Left forelimb (tissue), 1 donor: ENCODE measurements at places on chromosomes 16 and 17.

DNA sequence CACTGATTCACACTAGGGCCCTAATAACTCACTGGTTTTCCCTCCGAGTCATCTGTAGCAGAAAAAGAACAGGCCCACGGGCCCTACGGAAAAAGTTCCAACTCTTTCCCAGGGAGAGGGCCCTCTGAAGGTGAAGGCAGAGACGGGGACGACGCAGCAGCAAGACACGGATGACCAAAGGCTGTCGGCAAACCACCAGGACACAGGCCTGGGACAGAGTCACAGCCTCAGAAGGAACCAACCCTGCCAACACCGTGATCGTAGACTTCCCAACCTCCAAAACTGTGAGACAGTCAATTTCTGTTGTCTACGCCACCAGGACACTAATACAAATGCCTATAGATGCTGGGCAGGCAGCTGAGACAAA lies 5.2 kb upstream of the SPHK1 start:
- DNase-seq = no peak

DNA sequence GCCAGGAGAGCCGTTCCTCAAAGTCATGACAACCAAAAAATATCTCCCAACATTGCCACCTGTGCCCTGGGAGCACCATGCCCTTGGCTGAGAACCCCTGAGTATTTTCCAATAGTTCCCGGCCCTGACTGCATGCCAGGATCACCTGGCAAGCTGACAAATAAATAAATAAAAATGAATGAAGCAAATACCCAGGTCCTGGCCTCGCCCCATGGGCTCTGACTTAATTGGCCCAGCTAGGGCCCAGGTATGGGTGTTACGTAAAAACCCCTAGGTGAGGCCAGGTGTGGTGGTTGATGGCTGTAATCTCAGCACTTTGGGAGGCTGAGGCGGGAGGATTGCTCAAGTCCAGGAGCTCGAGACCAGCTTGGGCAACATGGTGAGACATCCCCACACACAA lies 2.7 kb upstream of the C16orf74 start:
- DNase-seq = no peak

DNA sequence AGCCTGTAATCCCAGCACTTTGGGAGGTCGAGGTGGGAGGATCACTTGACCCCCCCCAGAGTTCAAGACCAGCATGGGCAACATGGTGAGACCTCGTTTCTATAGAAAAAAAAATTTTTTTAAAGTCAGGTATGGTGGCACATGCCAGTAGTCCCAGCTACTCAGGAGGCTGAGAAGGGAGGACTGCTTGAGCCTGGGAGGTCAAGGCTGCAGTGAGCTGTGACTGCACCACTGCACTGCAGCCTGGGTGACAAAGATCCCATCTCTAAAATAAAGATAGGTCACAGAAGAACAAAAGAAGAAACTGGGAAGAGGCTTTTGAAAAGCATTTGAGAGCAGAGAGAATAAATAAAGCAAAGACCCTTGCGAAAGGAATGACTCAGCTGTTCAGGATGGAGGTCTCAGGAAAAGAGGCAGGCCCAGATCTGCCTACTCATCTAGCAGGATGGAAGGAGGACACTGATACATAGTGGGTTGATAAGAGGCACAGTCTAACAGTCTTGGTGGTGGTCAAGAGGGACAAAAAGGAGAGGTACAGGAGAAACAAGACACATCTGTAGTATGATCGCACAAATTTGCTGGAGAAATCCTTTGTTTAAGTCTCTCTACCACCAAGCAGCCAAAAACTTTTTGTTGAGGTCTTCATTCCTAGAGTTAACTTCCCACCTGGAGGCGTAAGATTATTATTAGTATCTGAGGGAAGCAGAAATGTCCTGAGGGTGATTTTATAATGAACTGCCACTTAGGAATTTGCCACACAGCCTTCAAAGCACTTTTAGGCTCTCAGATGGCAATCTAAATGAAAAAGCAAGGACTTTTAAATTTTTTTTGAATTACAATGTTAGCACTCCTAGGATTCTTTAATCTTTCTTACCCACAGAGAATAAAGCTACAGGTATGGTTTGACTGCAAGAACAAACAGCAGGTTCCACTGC lies 17.6 kb downstream of the ZSWIM7 start:
- DNase-seq = no peak

DNA sequence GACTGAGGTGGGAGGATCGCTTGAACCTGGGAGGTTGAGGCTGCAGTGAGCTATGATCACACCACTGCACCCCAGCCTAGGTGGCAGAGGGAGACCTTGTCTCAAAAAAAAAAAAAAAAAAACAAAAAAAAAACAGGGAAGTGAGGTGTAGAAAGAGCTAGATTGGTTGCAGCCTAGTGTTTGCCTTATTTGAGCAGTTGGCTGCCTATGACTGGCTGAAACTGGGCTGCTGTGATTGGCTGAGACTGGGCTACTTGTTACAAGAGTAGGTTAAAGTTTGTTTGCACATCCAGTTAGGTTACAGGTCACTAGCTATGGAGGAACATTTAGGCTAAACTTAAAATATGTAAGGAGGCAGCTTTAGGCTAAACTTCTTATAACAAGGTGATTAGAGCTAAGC lies 5.7 kb downstream of the DHRS7B start:
- DNase-seq = no peak

DNA sequence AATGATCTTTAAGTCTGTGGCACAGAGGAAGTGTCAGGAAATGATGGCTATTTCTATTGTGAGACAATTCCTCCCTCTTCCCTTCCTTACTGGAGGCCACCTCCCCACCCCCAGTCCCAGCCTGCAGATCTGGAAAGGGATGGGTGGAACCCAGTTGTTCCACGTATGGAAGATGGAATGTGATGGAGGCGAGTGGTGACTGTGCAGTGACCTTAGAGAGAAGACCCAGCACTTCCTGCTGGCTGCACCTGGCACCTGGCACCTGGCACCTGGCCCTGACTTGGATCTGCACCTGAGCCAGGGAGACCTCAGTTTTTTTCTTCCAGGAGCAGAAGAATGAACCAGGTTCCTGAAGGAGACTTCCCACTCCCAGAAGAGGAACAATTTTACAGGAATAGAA lies 33.0 kb upstream of the TMC5 start:
- DNase-seq = no peak
